ENCODE measurements at places on chromosomes 7 and 10.

DNA sequence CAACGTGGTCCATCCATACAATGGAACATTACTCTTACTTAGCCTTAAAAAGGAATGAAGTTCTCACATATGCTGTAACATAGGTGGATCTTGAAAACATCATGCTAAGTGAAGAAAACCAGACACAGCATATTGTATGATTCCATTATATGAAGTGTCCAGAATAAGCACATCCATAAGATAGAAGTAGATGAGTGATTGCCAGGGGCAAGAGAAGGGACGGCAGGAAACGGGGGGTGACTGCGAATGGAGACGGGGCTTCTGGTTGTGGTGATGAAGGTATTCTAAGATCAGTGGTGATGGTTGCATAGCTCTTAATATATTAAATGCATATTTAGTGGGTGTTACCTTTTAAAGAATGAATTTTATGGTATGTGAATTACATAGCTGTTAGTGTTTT, 29.8 kb downstream of the UBE3C start:
- no peak for DNase-seq

DNA sequence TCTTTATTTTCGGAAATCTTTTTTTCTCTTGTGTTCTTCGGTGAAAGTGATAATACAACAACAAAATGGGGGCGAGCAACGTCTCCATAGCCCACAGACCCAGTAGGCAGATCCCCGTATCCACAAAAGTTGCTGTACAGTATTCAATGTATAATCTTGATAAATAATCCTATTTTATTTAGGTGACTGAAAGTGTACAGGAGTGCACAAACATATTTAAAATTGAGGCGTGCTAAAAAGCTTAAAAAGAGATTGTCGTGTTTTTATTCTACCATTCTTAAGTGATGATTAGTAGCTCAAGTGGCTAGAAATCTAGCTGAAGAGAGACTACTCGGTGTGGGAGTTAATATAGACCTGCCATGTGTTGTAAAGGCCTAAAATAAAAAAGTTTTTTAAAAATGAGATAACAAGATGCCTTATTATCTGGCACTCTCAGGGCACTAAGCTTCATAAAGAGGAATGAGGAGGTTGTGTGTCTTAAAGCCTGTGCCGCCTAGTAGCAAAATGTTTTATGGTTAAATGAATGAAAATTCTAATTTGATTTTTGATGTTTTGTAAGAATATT, 1.6 kb downstream of the CAPZA2 start:
- no peak for DNase-seq

- DNase-seq: no peak
Observed at GRCh38 chr10:126235091-126235978, 152.9 kb downstream of the ADAM12 start.

DNA sequence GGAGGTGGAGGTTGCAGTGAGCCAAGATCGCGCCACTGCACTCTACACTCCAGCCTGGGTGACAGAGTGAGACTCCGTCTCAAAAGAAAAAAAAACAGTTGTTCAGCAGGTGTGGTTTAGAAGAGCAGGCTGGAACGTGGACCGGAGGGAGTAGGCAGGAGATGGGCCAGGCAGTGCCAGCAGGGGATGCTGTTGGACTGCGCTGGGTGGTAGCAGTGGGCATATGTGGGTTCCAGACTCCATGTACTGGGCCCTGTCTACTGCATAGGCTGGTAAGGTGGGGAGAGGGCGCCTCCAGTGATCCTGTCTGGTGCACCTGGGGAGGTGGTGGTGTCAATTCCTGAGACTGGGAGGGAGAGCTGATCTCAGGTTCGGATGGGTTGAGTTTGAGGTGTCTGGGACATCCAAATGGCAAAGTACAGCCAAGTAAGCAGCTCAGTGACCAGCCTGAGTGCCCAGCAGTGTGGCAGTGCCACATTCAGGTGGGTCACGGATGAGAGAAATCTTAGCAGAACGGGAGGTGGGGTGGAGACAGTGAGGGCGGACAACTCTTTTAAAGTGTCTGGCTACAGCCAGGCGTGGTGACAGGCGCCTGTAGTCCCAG, 25.9 kb downstream of the SFXN4 start:
- DNase-seq: no peak

- no peak for DNase-seq
Observed at GRCh38 chr7:150401424-150401790, 22.3 kb downstream of the ZNF775 start.

DNA sequence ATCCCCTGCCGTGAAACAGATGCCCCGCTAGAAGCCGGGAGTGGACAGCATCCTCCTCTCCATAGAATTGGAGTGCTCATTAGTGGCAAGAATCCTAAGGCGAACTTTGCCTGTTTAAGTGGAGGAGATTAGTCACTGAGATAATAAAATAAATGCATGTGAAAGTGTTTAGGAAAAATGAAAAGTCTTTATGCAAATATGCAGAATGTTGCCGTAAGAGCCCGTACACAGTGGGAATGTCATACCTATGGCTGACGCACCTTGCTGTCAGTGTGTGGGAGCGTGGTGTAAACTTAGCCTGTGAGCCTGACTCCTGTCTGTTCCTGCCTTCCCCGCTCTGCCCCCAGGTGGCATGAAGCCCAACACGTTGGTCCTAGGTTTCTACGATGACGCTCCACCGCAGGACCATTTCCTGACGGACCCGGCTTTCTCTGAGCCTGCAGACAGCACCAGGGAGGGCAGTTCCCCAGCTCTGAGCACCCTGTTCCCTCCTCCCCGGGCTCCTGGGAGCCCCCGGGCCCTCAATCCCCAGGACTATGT, 1.7 kb upstream of the TRIP6 start:
- no peak for DNase-seq

DNA sequence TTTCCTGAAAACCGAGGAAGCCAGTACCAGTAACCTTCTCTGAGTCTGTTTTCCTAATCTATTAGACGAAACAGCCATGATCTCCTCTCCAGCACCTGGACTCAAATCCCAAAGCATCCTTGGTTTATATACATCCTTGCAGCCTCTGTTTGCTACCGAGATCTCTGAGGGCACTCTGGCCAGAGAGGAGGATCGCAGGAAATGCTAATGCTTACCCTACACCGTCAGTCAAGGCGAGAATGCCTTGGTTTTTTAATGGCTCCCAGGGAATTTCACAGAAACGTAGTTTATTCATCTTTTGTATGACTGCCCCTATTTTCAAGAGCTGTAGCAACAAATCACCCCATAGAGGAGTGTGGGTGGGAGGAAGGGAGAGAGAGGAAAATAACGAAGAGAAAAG, 91.5 kb upstream of the CALN1 start:
- no peak for DNase-seq

- DNase-seq: no peak
Observed at GRCh38 chr7:32479574-32480200, 10.5 kb downstream of the LSM5 start.

DNA sequence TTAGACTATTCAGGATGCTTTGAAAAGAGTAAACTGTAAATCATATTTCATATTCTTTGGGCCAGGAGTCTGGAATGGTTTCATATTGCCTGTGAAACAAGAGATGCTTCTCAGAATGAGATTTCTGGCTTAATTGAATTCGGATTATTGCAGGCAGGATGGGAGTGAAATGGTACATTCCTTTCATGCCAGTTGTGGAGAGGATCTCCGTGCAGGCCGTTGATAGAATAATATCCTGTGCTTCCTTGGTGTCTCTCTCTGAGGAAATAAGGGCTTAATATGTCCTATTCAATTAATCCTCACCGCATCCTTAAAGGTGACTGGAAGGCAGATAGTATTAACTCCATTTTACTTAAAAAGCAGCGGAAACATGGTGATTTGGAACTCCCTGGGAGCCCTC, 56.6 kb downstream of the CUX1 start:
- DNase-seq: no peak

GRCh38 chr10:119025776-119026175, 3.7 kb upstream of the NANOS1 start:
- no peak for DNase-seq

DNA sequence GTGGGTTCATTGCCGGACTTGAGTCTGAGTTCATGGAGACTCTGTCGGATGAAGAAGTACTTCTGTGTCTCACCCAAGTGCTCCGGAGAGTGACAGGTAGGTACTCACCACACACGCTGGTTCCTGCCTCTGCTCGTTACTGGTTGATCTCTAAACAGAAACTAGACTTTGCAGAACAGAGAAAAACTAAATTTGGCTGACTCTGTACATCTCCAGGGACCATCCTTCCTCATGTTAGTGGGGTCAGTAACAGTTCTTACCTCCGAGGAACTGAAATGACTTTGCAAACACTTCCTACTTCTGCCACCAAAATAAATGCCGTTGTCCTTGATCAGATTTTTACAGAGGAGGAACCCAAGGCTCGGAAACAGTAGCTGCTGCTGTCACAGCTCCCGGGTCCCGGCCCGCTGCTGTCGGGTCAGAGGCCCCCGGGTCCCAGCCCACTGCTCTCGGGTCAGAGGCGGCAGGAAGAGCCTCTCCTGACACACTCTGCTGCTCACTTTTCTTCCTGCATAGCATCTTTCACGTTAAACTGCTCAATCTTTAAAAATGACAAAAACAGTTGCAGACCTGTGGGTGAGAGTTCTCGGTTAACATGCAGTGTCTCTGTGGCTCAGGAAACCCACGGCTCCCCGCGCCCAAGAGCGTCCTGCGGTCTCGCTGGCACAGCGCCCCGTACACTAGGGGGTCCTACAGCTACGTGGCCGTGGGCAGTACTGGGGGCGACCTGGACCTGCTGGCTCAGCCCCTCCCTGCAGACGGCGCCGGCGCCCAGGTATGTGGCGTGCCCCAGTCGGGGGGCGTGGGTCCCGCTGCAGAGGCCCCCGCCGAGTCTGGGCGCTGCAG, 4.8 kb upstream of the MTG1 start:
- no peak for DNase-seq

DNA sequence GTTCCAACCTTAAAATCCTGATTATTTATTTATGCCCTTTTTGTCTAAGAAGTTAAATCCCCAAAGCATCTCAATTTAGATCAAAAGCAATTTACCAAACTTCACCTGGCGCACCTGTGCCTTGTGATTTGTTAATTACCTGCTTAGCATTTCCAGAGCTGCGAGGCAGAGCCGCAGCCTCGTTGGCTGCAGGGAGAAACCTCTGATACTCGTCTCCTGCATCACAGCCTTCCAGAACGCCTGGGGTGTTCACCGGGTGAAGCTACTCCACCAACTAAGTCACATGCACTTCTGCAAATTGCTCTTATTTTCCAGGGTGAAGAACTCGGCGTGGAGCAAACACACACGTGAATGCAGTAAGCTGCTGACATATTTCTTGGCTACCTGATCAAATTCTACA, 198.1 kb upstream of the RNF32 start:
- no peak for DNase-seq

DNA sequence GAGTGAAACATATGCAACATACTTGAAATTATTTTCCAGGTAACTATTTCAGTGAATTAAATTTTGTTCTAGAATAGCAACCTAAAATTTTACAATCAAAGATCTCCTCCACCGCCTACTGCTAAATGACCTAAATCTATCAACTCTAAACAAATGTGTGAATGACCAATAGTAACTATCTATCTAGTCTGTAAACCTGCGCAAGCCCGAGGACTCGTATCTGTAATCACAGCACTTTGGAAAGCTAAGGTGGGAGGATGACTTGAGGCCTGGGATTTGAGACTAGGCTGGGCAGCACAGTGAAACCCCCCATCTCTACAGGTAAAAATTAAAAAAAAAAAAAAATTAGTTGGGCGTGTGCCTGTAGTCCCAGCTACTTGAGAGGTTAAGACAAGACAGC, 83.0 kb downstream of the NEBL start:
- DNase-seq: no peak

DNA sequence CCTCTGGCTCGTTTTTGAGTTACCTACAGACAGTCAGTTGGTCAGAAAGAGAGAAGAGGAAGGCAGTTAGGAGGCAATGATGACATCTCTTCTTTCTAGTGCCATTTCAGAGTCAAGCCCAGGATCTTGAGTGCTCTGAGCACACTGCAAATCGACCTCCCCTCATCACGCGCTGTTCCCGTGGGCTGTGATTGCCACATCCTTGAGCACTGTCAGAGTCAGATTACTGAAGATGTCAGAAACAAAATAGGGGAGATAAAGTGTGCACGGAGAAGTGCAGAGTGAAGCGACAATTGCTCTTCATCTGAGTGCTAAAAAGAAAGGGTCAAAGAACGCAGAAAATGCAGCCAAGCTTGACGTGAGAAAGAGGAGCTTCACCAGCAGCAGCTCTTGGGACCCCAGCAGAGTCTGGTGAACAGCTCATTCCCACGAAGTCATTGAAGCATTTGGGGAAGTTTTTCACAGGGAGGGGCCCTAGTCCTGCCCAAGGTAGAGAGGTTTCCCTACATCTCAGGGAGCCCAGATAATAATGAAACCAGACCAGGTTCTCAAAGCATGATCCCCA, 661.7 kb upstream of the AUTS2 start:
- DNase-seq: no peak

GRCh38 chr7:158358926-158359645, 228.5 kb downstream of the PTPRN2 start:
- DNase-seq: no peak

- DNase-seq: no peak
Observed at GRCh38 chr10:87059401-87059800, 35.2 kb downstream of the GLUD1 start.

DNA sequence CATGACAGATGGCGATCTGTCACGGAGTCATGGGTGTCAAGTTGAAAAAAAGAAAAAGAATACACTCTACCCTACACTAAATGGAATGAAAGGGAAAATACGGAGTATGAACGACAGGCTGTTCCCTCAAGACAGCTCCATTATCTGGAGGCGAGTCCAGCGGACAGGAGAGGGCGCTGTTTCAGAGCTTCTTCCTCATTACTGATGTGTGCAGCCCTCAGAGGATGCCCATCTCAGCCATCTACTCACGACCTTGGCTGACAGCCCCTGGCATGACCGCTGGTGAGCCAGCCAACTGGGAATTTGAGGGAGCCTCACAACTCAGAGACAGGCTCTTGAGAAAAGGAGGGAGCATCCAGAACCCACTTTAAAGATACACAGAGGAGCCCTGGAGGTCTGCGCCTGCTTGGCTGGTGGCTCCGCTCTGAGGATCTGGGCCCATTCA, 49.6 kb upstream of the SMNDC1 start:
- peak; percentile 50 for DNase-seq

DNA sequence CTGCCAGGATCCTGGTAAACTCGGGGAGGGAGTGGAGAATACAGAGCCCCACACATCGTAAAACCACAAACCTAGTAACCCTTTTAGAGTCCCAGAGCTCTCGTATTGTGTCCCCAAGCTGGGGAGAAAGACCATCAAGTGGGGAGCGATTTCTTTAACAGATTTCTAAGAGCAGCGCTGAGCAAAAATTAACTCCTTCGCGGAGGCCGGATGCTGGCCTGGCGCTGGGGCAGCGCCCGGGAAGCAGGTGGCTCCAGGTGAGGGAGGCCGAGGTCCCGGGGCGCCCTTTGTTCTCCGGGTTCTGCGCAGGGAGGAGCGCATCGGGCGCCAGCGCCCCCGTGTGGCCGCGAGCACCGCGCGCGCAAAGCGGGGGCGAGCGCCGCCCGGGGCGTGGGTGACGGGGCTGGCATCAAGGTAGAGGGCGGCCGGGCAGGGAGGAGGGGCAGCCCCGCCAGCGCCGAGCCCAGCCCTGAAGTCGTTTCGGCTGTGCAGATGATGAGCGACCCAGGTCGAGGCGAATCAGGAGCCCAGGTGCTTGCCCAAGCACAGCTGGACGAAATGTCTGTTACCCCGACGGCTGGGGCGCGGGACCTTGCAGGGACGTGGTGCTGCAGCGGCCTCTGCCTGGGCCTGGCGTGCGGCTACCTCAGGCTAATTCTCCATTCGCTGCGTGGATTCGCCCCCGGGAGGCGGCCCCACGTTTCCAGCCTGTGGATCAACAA, 10.4 kb upstream of the FGFR2 start:
- DNase-seq: no peak

GRCh38 chr10:43997330-43997729, 348.6 kb upstream of the ZNF32 start:
- DNase-seq: no peak

GRCh38 chr10:33179067-33179466, 155.4 kb downstream of the NRP1 start:
- DNase-seq: no peak

- DNase-seq: peak; percentile 36
Observed at GRCh38 chr7:35985126-35985754, 167.8 kb upstream of the EEPD1 start.

All from T1000 (cell line).